Brain (organoid and tissue), 16 donors: ENCODE measurements at places on chromosomes 2 and 18.
A peak's percentile ranks its signal among the peaks of the same experiment; 100 is the strongest.

- no peak for DNase-seq
Measured at GRCh38 chr2:201139836-201140604, 24.1 kb downstream of the CFLAR start.

DNA sequence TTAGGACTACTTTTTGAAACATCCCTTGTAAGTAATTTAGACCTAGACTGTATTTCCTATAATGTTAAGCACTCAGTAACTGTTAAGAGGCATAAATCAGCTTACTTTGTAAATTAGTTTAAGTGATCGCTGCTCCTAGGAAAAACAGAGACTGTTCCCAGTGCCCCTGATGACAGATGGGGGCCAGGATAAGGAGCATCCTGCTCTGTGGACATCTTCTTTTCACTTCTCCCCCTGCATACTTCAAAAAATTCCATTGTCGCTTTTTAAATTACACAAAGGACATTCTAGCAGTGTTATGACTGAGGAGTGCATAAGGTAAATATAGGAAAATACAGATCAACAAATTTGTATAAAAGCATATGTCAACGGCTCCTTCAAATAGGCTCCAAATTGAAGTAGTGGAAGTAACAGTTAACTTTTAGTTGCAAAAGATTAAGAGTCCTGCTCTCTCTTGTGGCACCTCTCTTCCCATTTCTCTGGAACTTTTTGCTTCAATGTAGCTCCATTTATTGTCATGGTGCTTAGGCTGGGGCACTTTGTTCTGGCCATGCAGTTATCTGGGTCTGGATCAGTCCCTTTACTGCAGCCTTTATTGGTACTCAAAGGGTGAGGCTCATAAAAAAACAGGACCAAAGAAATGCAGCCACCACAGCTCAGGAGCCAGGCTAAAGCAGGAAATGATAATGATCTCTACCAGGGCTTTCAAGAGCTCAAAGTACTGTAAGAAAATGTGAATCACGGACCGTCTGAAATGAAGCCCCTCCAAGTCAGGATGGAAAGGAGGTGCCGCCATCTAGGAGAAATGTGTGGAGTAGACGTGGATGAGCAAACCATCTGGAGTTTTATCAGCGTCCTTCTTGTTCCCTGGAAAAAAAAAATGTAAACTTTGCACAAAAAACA, 162.1 kb upstream of the ZNF516 start:
- peak; percentile 18 for DNase-seq

- peak; percentile 64 for DNase-seq
Measured at GRCh38 chr2:5693287-5694201, 1.4 kb downstream of the SOX11 start.

DNA sequence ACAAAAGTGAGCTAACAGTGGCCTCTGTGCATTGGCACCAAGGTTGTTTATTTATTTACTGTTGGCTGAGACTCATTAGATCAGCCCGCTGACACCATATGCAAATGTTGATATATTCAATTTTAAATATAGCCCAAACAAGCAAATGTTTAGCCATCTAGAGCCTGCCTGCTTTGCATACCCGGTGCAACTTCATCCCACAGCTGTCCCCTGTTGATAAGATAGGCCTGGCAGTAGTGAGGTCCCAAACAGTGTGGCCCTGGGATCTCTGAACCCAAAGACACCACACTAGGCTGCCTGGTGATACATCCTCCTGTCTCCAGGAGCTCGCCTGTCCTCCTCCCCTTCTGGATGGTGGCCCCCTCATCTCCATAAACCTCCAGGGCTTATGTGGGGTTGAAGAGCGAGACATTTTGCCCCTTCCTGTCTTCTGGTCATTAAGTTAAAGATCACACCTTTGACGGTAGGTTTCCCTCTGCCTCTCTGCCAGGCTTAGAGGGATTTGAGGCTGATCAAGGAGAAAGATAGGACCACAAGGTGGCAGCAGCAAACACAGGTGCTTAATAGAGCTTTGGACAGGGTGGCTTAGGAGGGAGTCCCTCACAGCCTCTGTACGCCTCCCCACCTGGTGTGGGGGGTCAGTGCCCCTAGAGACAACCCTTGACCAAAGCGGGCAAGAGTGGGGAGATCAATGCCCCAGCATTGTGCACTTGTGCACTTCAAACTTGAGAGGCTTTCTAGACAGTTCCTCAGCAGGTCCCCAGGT, 23.7 kb upstream of the MYO5B start:
- DNase-seq, result no peak
